ENCODE measurements at places on chromosomes 12 and 14.

GRCh38 chr12:132545955-132546354 lies 56.0 kb downstream of the FBRSL1 start:
- DNase-seq, result no peak

GRCh38 chr14:68217791-68218340 lies 398.3 kb downstream of the RAD51B start:
- no peak for DNase-seq

GRCh38 chr12:29902043-29902442 lies 118.3 kb upstream of the TMTC1 start:
- no peak for DNase-seq

DNA sequence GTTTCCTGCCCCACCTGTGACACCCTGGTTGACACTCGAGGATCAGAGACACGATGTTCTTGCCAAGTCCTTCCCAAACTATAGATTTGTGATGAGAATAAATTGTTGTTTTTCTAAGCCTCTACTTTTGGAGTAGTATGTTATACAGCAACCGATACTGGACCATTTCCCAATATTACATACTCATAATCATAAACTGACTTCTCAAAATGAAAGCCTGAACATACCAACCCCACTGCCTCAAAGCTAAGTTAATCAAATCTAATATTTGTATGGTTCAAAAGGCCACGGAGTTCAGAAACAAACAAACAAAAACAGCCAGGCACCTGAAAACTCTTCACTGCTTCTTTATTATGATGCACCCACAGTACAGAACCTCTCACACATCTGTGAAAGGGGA lies 52.3 kb upstream of the GPHB5 start:
- DNase-seq, result no peak

Measured in NCI-H1436 treated with DMSO at 0.1 percent for 48 hours (cell line).